Breast epithelium (tissue), 4 donors: ENCODE measurements at places on chromosomes 3 and 15. TPM values are rescaled to one million over a fixed set of nuclear protein-coding genes. Genes with fewer than 3 reads are reported as not detected.

The DBR1 gene
- 9.9 TPM for total RNA-seq

The VWA5B2 gene
- total RNA-seq = 0.16 TPM

The DPPA2 gene
- not detected for total RNA-seq

The SH2D7 gene
- not detected for total RNA-seq

The DLG1 gene
- 76.0 TPM for total RNA-seq

DNA sequence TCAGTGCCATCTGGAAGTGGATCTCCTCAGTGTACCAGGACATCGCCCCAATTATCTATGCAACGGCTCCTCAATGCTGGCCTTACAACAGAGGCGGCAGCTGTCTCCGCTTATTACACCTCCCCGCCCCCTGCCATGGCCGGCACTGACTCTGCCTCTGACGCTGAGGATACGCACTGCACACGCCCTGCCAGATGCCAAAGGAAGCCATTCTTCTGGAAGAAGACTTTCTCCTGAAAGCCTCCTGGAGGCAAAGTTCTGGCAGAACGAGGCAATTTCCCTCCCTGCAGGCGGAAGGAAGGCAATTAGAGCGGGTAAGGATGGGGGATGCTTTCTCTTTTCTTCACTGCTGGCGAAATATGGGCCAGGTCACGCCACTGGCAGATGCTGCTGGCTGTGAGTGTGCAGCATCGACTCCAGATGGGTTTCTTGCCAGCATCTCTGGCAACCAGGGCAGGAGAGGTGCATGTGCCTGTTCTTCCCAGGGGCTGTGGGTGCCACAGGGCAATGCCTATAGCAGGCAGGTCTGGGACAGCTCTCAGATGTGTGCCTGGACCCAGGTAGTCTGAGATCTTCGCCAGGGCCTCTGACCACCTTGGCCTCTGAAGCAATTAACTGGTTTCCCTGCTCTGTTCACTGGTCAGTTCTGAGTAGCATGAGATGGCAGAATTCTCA is 62.2 kb upstream of the MRPS22 start:
- no peaks in the 10 kb centered on the region for H3K4me1 ChIP-seq
- no peaks in the 10 kb centered on the region for H3K36me3 ChIP-seq
- H3K4me3 ChIP-seq = no peak overlapping the region
- no peak for DNase-seq
- H3K27me3 ChIP-seq = no peaks in the 10 kb centered on the region
- H3K27ac ChIP-seq = no peak overlapping the region

- DNase-seq = no peak
- no peak overlapping the region for H3K4me3 ChIP-seq
- no peaks in the 10 kb centered on the region for H3K4me1 ChIP-seq
- H3K27me3 ChIP-seq = no peaks in the 10 kb centered on the region
These were observed 19.9 kb downstream of the PLA2G4F start for GRCh38 chr15:42136513-42136912.

GRCh38 chr3:124565551-124565950 is 164.7 kb upstream of the UMPS start:
- H3K36me3 ChIP-seq = no peaks in the 10 kb centered on the region
- H3K27me3 ChIP-seq = no peaks in the 10 kb centered on the region
- no peak for DNase-seq
- H3K27ac ChIP-seq = no peak overlapping the region

DNA sequence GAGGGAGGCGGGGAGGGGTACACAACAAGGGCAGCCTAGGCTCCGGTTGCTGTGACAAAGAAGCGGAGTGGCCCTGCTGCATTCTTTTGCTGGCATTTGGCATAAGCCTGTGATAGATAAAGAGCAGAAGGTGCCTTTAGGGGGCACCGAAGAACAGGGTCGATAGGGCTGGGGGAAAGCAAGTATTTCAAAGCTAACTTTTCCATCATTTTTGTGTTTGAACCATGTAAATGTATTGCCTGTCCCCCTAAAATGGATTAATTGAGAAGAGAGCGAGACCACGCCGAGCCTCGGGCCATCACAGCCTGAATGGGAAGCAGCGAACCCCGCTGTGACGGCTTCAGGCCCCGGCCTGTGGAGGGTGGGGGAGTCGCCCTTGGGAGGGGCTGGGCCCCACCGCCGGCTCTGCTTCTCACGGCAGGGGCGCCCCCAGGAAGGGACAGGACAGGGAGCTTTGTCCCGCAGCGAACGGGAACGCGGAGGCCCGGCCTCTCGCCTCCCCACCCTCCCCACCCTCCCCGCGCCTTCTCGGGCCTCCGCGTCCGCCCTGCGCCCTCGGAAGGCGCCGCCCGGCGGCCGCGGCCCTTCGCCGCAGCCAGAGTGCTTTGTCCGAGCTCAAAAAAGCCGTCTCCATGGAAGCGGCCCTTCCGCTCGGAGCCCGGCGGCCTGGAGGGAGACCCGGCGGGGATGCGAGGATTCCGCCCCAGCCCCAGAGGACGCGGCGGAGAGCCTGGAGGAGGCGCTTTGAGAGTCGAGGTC is 32.4 kb upstream of the ALDH1L1 start:
- H3K27ac ChIP-seq = peak overlapping the region; percentile 82
- peak overlapping the region; percentile 45 for H3K4me3 ChIP-seq
- peak; percentile 39 for DNase-seq
- no peaks in the 10 kb centered on the region for H3K27me3 ChIP-seq

DNA sequence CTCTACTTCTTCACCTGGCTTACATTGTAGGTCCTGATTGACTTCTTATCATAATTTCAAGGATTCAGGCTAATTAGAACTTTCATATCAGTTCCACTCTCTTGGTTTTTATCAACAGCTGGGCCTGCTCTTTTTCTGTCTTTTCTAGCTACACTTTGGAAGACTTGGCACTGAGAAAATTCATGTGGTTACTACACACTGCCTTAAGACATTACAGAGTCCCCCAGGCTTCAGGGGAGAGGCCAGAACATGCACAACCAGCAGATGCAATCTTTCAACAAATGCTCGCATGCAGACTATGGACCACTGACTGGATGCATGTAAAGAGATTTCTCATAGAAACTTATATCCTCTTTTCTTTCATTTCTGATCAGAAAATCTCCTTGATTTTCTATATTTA is 423.5 kb downstream of the TUSC7 start:
- no peaks in the 10 kb centered on the region for H3K27me3 ChIP-seq
- no peak overlapping the region for H3K27ac ChIP-seq
- no peak overlapping the region for H3K4me3 ChIP-seq
- no peaks in the 10 kb centered on the region for H3K4me1 ChIP-seq

GRCh38 chr3:149581248-149581647 is 76.6 kb downstream of the WWTR1 start:
- no peaks in the 10 kb centered on the region for H3K4me1 ChIP-seq
- peak overlapping the region; percentile 79 for H3K27ac ChIP-seq
- DNase-seq = no peak
- no peak overlapping the region for H3K4me3 ChIP-seq
- no peaks in the 10 kb centered on the region for H3K27me3 ChIP-seq

DNA sequence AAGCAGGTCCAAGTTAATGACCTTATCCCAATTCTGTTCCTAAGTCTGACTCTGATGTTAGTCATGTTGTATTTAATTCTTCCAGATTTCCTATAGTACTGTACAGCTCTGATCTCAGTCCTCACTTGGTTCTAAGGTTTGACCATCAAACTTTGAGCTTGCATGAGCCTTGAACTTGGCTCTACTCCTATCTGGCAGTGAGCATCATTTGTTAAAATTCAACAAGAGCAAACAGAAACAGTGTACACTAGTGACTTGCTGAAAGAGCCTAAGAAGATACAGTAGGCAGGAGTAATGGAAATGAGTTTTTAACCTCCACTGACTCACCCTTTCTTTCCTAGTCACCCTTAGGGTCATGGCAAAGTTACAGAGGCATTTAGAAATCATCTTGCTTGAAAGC is 451.1 kb upstream of the TPRG1 start:
- no peaks in the 10 kb centered on the region for H3K4me1 ChIP-seq
- H3K4me3 ChIP-seq = no peak overlapping the region
- DNase-seq = no peak
- no peaks in the 10 kb centered on the region for H3K27me3 ChIP-seq
- no peak overlapping the region for H3K27ac ChIP-seq
- H3K36me3 ChIP-seq = no peaks in the 10 kb centered on the region

The SYNPR gene
- total RNA-seq = not detected

GRCh38 chr3:56810577-56811545 is 9.1 kb upstream of the ARHGEF3 start:
- no peaks in the 10 kb centered on the region for H3K4me1 ChIP-seq
- peak overlapping the region; percentile 68 for H3K27ac ChIP-seq
- no peaks in the 10 kb centered on the region for H3K27me3 ChIP-seq
- H3K36me3 ChIP-seq = no peaks in the 10 kb centered on the region
- DNase-seq = no peak
- no peak overlapping the region for H3K4me3 ChIP-seq

The MNS1 gene
- total RNA-seq = 2.3 TPM

DNA sequence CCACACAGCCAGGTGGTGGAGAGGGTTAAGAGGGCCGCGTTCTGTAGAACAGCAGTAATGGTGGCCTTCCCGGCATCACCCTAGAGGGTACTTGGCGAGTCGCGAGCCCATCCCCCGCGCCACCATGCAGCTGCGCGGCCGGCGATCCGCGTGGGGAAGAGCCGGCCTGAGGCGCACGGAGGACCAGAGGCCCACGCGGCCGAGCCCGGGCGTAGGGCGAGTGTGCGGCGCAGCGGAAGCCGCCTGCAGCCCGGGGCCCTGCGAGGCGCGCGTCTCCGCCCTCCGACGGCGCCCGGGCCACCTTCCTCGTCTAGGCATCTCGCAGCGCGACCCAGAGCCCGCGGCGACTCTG is 423 bp downstream of the TKT start:
- no peak for DNase-seq
- peak overlapping the region; percentile 85 for H3K4me3 ChIP-seq
- H3K36me3 ChIP-seq = no peaks in the 10 kb centered on the region

- no peaks in the 10 kb centered on the region for H3K36me3 ChIP-seq
- H3K4me3 ChIP-seq = no peak overlapping the region
- no peak overlapping the region for H3K27ac ChIP-seq
- DNase-seq = no peak
- no peaks in the 10 kb centered on the region for H3K27me3 ChIP-seq
- H3K4me1 ChIP-seq = no peaks in the 10 kb centered on the region
These were observed 25.4 kb downstream of the COMMD2 start for GRCh38 chr3:149726716-149727407.

DNA sequence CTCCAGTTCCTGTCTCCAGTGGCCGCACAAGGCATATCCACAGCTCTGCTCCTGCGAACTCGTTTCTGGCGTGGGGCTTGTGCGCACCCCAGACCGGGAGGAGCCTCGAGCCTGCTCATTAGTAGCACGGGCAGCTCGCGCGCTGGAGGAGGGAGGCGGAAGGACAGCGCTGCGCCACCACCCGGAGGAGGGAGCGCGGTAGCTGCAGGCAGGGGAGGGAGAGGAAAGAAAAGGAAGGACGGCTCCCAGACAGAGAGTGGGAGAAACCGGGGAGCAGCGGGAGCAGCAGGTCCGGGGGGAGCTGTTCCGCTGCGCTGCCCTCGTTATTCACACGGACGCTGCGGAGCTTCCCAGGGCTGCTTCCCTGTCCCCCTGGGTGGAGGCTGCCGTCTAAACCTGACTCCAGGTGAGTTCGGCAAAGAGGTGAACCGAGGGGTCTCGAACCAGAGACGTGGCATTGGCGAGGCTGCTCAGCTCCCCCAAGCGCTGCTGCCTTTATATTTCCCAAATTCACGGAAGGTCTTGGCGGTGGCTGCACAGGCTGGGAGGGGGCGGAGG is 121.3 kb upstream of the ZNF717 start:
- H3K36me3 ChIP-seq = no peaks in the 10 kb centered on the region
- no peaks in the 10 kb centered on the region for H3K27me3 ChIP-seq
- DNase-seq = no peak
- peak overlapping the region; percentile 42 for H3K4me3 ChIP-seq

DNA sequence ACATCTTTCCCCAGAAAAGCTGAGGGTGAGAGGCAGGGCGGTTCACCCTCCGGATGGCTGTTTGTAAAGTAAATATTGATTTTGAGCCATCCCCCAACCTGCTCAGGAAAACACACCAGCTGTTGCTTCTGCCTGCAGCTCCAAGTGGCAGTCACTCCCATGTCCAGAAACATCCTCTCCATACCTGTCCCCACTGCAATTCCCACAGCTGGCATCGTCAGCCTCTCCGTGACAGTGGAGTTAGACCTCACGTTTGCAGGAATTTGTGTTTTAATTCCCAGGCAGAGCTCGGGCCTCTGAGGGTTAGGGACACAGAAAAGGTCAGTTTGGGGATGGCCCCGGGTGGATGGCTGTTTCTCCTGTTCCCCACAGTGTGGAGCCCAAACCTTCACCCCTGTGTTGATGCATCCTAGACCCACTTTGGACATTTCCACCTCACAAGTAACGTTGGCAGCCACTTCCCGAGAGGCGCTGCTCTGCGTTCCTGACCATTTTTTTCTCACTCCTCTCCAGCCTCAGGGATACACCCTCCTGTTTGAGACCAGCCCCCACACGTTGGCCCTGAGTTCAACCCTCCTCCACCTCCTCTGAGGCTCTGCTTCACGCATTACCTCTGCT is 11.8 kb upstream of the FAM174B start:
- H3K4me3 ChIP-seq = no peak overlapping the region
- no peaks in the 10 kb centered on the region for H3K27me3 ChIP-seq
- H3K36me3 ChIP-seq = no peaks in the 10 kb centered on the region
- DNase-seq = no peak
- peaks cover 9% of the 10 kb centered on the region for H3K4me1 ChIP-seq

The WDR72 gene
- total RNA-seq = not detected

The NANOGP8 gene
- total RNA-seq = 1.1 TPM

- H3K27ac ChIP-seq = no peak overlapping the region
- no peak overlapping the region for H3K4me3 ChIP-seq
- H3K27me3 ChIP-seq = no peaks in the 10 kb centered on the region
- no peak for DNase-seq
- H3K4me1 ChIP-seq = no peaks in the 10 kb centered on the region
These were observed 172.1 kb upstream of the SMAD3 start for GRCh38 chr15:66893294-66893693.

- DNase-seq = no peak
- H3K27me3 ChIP-seq = no peaks in the 10 kb centered on the region
- H3K36me3 ChIP-seq = no peaks in the 10 kb centered on the region
- no peaks in the 10 kb centered on the region for H3K4me1 ChIP-seq
- no peak overlapping the region for H3K4me3 ChIP-seq
- H3K27ac ChIP-seq = no peak overlapping the region
These were observed 22.4 kb upstream of the AP4E1 start for GRCh38 chr15:50886139-50886467.

GRCh38 chr3:98541695-98542094 is 9.9 kb downstream of the GPR15 start:
- no peaks in the 10 kb centered on the region for H3K27me3 ChIP-seq
- no peaks in the 10 kb centered on the region for H3K36me3 ChIP-seq
- no peak overlapping the region for H3K27ac ChIP-seq

The ATP13A5 gene
- 2.3 TPM for total RNA-seq

The MEGF11 gene
- not detected for total RNA-seq

GRCh38 chr3:49519916-49520385 is 34.3 kb upstream of the BSN start:
- DNase-seq = no peak
- H3K4me3 ChIP-seq = no peak overlapping the region
- no peaks in the 10 kb centered on the region for H3K36me3 ChIP-seq
- peak overlapping the region; percentile 68 for H3K27ac ChIP-seq

GRCh38 chr3:173739726-173740125 is 342.2 kb downstream of the NLGN1 start:
- H3K27me3 ChIP-seq = no peaks in the 10 kb centered on the region
- no peak overlapping the region for H3K4me3 ChIP-seq
- no peaks in the 10 kb centered on the region for H3K36me3 ChIP-seq
- DNase-seq = no peak
- no peak overlapping the region for H3K27ac ChIP-seq

- H3K4me1 ChIP-seq = no peaks in the 10 kb centered on the region
- H3K36me3 ChIP-seq = no peaks in the 10 kb centered on the region
- H3K27ac ChIP-seq = no peak overlapping the region
- no peak for DNase-seq
These were observed 28.9 kb upstream of the OCA2 start for GRCh38 chr15:28128031-28128430.
